Fibroblast of skin of left quadriceps (primary cell): ENCODE measurements at places on chromosomes 7 and 10.

GRCh38 chr10:67079126-67079525 is 153.3 kb downstream of the LRRTM3 start:
- no peak for DNase-seq

GRCh38 chr7:64882341-64883112 is 20.5 kb upstream of the ZNF273 start:
- DNase-seq: no peak

DNA sequence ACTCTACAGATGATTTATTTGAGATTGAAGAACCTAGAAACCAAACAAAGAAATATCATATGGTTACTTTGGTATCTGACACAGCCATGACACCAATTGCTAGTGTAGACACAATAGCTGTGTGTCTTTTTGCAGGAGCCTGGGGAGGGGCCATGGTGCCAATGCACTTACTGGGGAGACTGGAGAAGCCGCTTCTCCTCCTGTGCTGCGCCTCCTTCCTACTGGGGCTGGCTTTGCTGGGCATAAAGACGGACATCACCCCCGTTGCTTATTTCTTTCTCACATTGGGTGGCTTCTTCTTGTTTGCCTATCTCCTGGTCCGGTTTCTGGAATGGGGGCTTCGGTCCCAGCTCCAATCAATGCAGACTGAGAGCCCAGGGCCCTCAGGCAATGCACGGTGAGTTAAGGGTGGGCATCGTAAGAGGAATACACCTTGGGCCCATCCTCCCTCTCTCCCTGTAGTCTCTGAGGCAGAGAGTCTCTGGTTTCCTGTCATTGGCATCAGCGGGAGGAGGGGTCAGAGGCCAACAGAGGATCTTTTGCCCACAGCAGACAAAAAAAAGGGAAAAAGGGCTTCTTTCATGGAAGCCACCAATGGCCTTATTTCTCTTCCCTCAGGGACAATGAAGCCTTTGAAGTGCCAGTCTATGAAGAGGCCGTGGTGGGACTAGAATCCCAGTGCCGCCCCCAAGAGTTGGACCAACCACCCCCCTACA is 1.2 kb downstream of the TMEM139 start:
- no peak for DNase-seq

GRCh38 chr10:23079700-23080099 is 15.7 kb upstream of the MSRB2 start:
- DNase-seq: no peak

DNA sequence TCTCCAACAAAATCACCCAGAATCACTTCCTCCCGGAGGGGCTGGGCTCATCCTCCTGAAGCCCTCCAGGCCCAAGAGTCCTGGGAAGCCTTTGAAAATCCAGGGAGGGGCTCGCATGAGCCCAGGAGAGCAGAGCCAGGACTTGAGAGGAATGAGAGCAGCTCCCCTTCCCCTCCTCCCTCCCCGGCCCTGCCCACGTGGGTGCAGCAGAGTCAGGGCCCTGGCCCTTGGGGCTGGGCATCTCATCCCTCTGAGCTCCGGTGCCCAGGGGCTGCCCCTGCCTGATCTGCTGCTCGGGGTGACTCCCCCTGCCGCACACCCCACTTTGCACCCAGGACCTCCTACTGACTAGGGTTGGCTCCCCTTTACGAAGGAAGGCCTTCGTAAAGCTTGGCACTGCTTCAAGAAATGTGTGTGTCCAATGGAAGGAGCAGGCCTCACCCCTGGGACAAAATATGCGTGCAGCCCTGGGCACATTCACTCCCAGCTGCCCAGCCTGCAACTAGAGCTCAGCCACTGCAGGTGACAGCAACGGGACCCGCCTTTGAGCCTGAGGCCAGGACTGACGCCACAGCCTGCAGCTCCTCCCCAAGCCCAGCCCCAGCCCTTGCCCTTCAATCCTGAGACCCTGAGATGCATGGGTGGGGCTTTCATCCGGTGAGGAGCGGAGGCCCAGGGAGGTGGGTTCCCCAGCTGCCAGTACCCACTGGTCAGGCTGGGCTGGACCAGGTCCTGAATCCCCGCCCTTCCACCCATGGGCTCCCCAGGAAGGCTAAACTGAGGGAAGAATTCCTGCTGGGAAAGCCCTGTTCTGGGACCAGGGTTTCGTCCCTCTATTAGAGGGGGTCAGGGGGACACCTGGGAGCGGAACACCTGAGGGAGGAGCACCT is 21.8 kb downstream of the PWWP2B start:
- DNase-seq: no peak

DNA sequence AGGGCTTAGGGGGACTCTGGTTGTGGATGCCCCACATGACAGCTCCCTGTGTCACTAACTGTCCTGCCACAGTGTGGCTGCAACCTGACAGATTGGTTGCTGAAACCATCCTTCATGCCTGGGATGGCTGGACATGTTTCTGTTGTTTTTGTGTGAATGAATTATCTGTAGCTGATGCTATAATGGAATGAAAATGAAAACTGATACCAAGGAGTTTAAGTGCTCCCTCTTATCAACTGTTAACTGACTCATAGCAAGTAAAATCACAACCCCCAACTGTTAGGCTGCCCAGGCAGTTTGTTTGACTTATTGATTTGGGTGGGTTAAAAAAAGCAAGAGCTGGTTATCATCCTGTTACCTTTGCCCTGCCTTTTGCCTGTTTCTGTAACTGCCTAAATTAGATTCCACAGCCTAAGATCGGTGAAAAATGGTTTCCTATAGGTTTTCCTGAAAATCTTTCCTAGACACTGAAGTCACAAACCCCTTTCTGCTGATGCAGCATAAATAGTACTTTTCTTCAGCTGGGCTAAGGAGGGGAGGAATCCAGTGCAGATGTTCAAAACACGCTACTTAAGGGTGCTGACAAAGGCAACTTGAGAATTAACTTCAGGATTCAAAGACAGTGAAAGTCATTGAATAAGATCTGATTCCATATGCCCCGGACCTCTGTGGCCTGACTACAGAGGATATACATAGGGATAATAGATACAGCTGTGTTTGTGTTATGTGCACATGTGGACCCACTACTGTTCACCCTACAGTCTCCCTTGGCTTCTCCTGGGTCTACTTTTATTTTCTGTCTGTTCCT is 5.7 kb downstream of the FRAT2 start:
- no peak for DNase-seq

DNA sequence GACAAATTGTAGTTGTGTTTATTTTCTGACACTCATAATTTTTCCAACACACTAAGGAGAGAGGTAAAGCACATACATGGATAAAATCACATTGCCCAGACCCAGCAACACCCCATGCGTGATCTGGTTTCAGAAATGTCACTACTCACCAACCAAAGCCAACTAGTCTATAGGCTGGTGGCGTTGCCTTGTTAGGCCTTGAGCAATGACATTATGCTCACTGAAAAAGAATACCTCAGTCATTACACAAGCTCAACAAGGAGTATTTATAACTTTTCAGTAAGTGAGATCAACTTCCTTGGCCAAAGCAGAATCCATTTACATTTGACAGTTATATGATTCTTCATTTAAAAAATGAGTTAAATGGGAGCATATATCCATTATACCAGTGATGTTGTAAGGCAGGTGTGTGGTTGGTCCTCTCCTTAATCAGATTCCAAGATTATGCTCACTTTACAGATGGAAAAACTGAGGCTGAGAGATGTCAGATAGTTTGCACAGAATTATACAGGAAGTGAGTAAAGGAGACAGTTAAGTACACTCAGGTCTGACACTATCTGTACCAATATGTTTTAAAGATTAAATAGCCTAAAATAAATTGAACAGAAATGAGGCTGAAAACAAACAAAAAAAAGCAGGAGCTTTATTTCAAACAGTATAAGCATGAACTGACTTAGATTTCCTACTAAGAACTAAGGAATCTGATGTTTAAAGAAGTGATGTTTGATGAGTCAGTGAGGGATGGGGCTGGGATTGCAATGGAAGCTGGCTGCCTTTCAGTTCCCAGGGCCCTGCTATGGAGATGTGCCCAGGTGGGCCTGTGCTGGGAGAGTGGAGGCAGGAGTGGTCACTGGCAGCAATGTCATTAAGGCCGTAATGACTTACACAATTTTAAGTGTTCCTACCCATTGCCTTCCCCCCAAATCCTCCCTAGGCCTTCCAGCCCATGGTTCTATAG is 118.3 kb downstream of the RAPGEF5 start:
- DNase-seq: no peak

- no peak for DNase-seq
Observed at GRCh38 chr7:78542541-78542940, 744.0 kb downstream of the PHTF2 start.

- DNase-seq: no peak
Observed at GRCh38 chr10:132626761-132627665, 89.4 kb downstream of the INPP5A start.

- no peak for DNase-seq
Observed at GRCh38 chr7:139034855-139035585, 822 bp downstream of the ZC3HAV1L start.

DNA sequence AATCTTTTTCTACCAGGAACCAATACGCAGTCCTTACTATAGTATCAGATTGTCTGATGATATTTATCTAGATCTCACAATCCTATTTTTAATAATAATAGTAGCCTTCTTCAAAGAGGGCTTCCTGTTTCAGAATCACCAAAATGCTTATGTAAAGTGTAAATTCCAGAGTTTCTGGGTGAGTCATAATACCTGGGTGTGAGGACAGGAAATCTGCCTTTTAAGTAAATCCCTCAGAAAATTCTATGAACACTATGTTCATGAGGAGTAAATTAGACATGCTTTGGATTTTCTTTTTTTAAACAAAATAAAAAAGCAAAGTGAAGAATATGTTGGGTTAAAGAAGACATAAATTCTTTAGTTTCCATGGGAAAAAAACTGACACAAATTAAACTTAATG is 20.5 kb downstream of the DKK1 start:
- DNase-seq: no peak

DNA sequence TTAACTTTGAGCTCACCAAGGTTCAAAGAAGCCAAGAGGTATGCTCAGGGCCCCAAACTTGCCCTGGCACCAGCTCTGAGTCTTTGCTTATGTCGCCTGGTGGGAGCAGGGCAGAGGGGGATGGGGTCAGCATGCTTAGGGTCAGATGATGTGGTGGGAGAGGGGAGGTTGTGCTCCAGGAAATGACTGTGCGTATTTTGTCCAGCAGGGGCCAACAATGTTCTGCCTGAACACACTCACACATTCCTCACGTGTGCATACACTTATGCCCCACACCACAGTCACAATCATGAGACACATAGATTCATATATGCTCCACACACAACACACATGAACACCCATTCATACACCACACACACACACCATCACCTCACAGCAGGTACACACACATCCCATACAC is 4.4 kb upstream of the RAMP3 start:
- no peak for DNase-seq

DNA sequence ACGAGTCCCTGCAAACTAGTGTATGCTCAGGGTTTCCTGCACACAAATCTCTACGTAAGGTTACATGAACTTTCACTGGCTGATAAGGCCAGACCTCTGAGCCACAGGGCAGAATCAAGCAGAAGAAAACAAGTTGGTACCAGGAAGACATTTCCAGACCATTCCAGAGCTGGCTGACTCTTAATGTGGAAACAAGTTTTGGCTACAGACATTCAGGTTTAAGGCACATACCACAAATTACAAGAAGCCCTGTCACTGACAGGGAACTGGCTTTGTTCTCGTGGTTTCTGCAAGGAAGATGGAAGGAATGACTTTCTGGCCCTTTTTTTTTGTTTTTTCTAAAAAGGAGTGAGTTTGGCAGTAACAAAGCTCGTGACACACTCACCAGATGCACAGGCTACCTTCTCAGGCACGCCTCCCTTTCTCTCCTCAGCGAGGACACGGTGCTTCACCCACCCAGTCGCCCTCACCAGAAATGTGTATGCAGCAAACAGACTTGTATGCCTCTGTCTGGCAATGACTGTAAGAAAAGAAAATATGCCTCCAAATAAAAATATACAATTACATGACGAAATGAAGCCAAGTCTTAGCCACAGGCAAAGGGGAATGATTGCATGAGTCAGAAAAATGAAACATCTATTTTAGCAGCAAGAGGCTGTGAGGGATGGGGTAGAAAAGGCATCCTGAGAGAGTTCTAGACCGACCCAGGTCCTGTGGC is 22.6 kb downstream of the PLAC9 start:
- DNase-seq: peak; percentile 82

DNA sequence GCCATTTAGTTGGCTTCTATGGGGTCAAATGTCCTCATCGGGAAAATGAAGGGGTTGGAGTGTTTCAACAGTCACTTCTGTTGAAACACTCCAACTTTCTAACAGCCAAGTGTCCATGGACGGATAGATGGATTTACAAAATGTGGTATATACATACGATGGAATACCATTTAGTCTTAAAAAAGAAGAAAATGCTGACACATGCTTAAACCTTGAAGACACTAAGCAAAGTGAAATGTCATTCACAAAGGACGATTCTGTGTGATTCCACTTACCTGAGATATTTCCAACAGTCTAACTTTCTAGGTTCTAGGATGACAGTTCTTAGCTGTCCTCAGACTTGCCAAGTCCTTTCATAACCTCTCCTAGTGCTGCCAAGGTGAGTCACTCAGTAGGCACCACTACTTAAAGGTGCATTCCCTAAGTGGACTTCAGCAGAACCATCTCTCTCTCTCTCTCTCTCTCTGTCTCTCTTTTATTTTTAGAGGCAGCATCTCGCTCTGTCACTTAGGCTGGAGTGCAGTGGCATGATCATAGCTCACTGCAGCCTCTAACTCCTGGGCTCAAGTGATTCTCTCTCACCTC is 69.0 kb downstream of the DENND2A start:
- no peak for DNase-seq

- no peak for DNase-seq
Observed at GRCh38 chr7:143358626-143359025, 3.9 kb downstream of the FAM131B start.

- DNase-seq: peak; percentile 3
Observed at GRCh38 chr7:24123076-24123475, 160.9 kb upstream of the NPY start.

- no peak for DNase-seq
Observed at GRCh38 chr7:2586326-2587020, 27.7 kb downstream of the IQCE start.

DNA sequence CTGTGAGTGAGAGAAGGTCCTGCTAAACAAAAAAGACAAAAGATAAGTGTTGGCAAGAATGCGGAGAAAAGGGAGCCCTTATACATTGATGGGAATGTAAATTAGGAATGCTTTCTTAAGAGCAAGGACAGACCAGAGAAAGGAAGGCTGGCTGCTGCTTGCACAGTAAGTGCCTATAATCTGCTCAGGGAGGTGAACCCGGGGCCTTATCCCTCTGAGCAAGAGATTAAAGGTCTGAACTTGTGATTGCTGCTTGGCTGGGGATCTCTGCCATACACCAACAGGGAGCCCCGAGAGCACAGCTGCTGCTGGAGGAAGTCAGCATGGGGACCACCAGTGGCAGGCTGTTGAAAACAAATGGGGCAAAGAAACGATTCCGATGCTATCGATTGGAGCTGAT is 32.0 kb upstream of the CRTAC1 start:
- no peak for DNase-seq

DNA sequence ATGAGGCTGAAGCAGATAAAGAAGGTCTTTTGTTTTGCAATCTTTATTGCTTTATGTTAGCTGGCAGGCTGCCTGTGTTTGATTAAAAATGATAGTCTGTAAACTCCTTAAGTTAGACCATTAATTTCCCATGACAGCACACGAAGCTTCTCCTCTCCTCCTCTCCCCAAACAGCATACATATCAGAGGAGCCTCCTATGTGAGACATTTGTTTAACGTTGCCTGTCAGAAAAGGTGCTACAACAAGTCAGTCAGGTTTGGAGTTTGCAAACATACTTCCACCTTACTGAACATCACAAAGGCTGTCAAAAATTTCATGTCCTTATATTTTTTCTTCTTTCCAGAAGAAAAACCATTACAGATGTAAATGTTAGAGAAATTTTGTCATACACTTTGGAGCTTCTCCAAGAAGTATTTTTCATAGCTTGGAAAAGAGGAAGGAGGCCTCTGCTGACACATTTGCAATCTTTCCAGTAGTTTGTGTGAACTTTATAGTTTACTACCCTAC is 393.1 kb downstream of the EXOC4 start:
- DNase-seq: peak; percentile 37
